ENCODE measurements at places on chromosomes 6 and 20.

GRCh38 chr6:145727817-145728388, 7.4 kb downstream of the EPM2A start:
- no peak for DNase-seq

DNA sequence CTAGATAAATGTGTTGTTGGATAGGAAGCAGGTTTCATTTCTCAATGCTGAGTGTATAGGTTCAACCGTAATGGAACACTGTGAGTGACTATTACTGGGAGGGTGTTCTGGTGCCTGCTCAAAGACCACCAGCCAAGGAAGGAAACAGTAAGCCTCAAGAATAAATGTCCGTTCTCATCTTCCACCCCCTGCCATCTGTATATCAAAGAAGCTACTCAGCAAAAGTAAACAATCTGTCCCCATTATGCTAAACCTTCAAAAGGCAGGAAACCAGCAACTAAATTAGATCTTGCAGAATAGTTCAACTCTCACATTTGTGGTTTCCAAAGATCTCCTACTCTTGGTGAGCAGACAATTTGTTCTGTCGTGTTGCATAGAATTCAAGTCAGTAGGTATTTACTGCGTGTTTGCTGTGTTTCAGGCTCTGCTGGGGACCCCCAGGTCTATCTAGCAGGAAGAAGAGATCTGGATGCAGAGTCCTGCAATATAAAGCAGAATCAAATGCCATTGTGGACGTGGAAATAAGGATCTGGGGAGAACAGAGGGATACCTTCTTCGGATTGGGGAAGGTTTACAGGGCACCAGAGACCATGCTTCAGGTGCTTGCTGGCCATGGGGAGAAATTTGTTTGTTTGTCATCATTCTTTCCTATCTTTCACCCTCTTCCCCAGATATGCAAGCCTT, 87.3 kb downstream of the SCML4 start:
- DNase-seq = no peak

GRCh38 chr6:22575190-22575589, 5.8 kb downstream of the HDGFL1 start:
- DNase-seq = no peak

GRCh38 chr6:161918109-161918531, 644.3 kb upstream of the AGPAT4 start:
- DNase-seq = no peak

DNA sequence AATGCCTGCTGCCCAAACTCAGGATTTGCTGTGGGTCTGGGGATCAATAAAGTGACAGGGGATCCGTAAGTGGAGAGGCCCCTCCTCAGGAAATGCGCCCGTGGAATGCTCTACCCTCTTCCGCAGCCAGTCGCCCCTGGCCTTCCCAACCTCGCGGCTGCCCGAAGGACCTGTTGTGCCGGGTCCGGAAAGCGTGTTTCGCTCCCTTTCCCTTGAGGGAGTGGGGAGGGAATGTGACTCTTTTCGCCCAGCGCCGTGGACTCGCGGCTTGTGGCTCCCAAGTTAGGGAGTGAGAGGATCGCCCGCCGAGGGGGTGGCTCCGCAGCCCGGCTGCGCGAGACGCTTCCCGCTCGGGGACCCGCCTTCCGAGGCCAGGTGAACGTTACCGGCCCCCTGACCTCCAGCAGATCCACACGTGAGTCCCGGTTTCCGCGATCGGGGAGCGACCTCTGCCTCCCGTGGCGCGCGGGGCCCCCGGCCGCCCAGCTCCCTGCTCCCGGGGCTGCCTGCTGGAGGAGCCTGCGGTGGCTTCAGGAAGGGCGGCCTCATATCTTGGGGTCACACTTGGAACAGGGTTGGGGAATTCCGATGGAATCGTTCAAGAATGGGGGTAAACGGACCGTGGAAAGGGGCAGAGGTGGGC, 666 bp downstream of the TPD52L1 start:
- DNase-seq = no peak

GRCh38 chr20:51549474-51549873, 7.0 kb upstream of the NFATC2 start:
- DNase-seq = no peak

DNA sequence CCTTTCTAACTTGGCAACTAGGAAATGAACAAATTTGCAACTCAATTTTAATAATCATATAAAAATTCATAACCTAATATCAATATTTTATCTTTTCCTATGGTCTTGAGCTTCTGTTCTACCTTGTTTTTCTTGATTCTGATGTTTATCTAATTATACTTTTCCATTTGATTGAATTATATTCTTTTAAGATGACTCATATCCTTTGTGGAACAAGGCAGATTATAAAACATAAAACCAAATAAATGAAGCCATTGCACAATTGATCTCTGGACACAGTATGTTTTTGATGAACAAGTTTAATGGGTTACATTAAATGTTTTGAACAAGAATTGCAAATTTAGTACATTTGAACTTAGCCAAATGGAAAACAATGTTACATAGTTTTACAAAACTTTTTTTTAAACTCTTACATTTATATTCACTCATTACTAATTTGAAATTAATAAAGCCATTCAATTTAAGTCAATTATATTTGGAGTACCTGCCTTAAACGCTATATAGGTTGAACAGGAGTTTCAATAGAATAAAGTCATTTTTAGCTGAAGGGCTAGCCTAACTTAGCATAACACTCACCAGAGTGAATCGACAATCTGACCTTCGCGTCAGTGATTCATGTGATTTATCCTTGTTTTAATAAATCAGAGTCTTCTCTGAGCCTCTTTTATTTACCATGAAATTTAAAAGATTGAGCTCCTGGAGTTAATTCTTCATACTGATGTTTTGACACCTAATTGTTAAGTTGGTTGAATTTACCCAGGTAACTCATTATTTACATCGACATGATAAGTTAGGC, 3.8 kb downstream of the NCOA7 start:
- no peak for DNase-seq

DNA sequence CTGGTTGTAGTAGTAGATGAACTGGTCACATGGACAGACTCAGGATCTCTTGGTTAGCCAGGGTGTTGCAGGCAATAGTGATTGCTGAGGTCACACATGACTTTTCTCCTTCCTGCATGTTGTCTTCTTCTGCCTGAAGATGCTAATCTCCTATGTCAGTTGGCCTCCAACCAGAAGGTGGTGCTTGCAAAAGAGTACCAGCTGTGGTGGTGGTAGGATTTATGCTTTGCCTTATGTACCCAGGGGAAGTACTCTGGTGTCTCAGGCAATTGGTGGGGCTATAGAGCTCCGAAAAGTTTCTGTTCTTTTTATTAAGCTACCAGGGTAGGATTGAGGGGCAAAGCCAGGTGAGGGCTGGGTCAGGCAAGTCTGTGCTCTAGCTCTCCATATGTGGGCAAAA, 98.5 kb downstream of the CARMIL1 start:
- no peak for DNase-seq

DNA sequence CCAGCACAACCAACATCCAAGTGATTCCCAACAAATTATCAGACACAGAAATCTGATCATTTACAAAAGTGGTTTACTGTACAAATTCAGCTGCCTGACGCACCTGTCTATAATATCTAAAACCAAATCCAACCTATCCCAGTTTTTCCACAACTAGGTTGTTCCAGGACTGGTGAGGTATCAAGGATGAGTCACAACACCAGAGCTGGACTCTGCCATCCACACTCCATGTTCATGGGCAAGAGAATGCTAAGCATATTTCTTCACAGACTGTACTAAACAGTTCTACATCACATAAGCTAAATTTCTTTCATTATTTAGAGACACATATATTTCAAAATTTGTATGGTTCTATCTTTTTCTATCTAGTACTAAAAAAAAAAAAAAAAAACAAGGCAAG, 141.6 kb downstream of the BTBD9 start:
- DNase-seq = no peak

GRCh38 chr6:124040655-124041054, 237.0 kb downstream of the NKAIN2 start:
- no peak for DNase-seq

GRCh38 chr6:24655215-24655614, 9.2 kb upstream of the KIAA0319 start:
- no peak for DNase-seq

DNA sequence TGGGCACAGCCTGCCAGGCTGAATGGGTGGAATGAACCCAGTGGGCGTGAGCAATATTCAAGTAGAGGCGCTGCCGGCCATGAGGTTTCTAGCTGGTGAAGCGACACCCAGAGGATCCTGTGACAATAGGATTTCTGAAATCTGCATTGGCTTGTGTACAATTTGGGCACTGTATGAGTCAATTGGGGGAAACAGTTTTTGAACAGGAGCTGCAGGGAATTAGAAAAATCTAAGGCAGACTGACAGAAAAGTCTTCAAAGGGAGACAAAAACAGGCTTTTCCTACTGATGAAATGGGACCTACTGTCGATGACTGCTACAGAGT, 148.8 kb upstream of the PROKR2 start:
- no peak for DNase-seq

GRCh38 chr6:81950877-81951276, 198.4 kb upstream of the TENT5A start:
- no peak for DNase-seq

GRCh38 chr20:1467355-1468116, 887 bp upstream of the NSFL1C start:
- DNase-seq = no peak

DNA sequence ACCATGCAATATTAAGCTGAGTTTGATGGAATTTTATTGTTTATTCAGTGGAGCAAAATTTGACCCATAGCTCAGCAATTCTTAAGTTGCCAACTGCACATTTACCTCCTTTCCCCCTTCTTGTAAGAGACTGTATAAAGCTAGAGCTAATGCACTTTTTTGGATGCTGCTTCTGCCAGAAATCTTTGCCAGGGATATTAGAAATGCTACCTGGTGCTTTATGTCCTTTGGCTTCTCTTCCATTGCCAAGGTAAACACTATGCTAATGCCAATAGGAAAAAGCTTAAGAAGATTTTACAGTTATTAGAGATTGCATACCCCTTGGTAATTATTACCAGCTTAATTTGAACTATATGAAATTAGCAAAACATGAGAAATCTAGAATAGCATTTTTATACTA, 79.0 kb upstream of the OGFRL1 start:
- no peak for DNase-seq

- no peak for DNase-seq
Observed at GRCh38 chr6:45302832-45303231, 25.3 kb upstream of the RUNX2 start.

DNA sequence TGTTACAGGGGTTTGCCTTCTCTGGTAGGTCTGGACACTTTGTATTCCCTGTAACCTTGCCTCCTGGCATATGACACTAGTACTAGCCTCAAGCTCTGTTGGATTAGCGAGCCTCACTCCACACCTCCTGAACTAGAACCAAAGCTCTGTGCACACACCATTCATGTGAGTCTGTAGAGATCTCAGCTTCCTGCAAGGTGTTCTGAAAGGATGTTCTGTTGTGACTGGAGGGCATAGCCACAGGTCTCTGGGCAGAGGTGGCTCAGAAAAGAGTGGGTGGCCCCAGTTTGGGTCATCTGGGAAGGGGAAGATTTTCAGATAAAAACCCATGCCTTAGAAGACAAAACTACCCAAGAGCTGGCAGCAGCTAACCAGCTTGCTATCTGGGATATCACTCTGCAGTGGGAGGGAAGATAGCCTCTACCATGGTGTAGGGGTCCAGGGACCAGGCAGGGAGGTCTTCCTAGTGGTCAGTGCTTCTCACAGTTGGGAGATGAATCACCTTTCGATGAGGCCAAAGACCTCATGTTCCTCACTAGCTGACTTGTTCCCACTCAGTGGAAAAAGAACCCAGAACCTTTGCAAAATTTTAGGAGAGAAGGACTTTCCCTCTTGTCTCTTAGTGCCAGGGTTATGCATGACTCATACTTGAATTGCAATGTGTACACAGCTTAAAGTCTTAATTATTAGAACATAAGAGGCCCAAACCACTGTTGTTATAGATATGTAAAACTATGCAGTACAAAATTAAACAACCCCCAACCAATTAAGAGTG, 41.4 kb downstream of the HLA-F start:
- no peak for DNase-seq

- no peak for DNase-seq
Observed at GRCh38 chr6:11143394-11144371, 32.2 kb upstream of the ERVFRD-1 start.

- no peak for DNase-seq
Observed at GRCh38 chr6:131368198-131368911, 204.7 kb upstream of the ARG1 start.

- DNase-seq = no peak
Observed at GRCh38 chr6:143894655-143895054, 30.4 kb downstream of the ZC2HC1B start.

GRCh38 chr6:43758617-43759050, 11.4 kb upstream of the VEGFA start:
- no peak for DNase-seq

DNA sequence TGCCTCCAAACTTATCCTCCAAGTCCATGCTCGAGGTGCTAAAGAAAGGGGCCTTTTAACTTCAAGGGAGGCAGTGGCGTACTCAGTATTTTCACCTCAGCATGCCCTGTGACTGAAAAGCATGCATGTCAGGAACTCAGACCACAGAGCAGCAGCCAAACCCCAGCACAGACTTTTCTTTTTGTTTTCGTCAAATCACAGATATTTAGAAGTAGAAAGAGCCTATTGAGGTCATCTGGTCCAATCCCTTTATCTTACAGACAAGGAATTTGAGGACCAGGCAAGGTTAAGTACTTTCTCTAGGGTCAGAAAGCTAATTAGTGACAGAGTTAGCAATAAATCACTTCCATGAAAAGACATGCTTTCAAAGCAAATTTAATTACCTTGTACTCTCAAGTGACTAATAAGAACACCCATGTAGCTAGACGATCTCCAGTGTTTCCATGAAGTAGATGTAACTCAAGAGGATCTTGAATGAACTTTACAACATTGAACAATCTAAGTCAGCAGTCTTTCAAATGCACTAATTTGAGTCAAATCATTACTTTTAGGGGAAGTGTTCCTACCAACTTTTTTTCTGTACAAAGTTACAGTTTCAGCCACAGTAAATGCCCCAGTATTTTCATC, 35.9 kb downstream of the MOXD1 start:
- DNase-seq = no peak

DNA sequence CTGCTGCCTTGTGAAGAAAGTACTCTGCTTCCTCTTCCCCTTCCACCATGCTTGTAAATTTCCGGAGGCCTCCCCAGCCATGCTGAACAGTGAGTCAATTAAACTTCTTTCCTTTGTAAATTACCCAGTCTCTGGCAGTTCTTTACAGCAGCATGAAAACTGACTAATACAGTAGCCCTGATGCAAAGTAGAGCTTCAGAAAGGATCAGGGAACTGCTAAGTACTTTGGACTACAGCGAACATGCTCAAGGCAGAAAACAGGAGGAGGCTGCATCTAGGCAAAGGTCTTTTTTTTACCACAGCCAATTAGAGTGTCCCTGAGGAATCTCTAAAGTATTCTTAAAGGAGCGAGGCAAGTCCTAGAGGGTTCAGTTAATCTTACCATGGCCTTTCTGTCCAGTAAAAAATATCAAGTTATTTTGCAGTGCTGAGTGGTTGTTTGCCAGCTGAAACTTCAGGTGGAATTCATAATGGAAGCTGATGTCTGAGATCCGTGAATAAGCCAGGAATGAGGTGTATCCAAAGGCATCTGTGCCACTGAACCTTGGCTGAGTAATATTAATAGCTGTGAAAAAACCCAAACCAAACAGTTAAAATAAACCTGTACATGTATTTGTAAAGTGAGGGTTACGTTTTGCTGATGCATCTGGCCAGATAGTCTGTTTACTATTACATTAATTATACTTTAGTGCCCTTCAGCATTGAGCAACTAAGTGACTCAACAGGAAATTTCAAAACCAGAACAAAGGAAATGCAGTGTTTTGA, 170.4 kb downstream of the PHF3 start:
- no peak for DNase-seq

Measured in NCI-H526 treated with DMSO at 0.1 percent for 48 hours (cell line).